ENCODE measurements at places on chromosomes 4 and X. TPM values are rescaled to one million over a fixed set of nuclear protein-coding genes. Genes with fewer than 3 reads are reported as not detected.

MPP1 gene
- total RNA-seq = 56.2 TPM

SLC9A7 gene
- 1.5 TPM for total RNA-seq

KIAA1210 gene
- total RNA-seq = not detected

FGB gene
- not detected for total RNA-seq

ANKRD17 gene
- 59.3 TPM for total RNA-seq

ATP11C gene
- total RNA-seq = 35.8 TPM

CT45A2 gene
- total RNA-seq = not detected

ZNF630 gene
- total RNA-seq = 0.65 TPM

CDX4 gene
- not detected for total RNA-seq

PRKG2 gene
- 0.44 TPM for total RNA-seq

PASD1 gene
- not detected for total RNA-seq

SMC1A gene
- total RNA-seq = 37.2 TPM

GYPE gene
- 0.98 TPM for total RNA-seq

INTU gene
- 4.6 TPM for total RNA-seq

SHROOM2 gene
- total RNA-seq = 0.16 TPM
